ENCODE measurements at places on chromosomes 11 and 22.

GRCh38 chr22:30297276-30297990, 8.1 kb upstream of the CASTOR1 start:
- no peak for DNase-seq

- peak; percentile 96 for DNase-seq
Observed at GRCh38 chr11:4607781-4608666, at the start of gene TRIM68. Gene TRIM68, minus strand, starts transcription at chr11:4608231. Its CDS starts 2,727 bp downstream, at chr11:4605504.

DNA sequence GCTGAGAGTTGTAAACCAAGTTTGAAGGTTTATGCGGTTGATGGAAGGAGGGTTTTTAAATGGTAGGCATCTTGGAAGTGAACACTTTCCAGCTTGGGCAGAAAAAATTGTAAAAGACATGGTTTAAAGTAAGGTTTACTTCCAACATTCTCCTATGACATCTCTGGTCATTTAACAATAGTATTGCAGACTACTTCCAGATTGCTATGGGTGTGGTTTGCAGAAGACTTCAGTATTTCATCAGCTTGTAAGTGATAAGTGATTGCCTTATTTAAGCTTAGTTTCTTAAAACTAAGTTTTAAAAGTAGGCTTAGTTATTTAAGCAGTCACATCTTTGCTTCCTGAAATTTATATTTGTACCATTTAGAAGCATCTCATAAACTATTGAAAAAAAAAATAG, 7.2 kb upstream of the STT3A start:
- no peak for DNase-seq

DNA sequence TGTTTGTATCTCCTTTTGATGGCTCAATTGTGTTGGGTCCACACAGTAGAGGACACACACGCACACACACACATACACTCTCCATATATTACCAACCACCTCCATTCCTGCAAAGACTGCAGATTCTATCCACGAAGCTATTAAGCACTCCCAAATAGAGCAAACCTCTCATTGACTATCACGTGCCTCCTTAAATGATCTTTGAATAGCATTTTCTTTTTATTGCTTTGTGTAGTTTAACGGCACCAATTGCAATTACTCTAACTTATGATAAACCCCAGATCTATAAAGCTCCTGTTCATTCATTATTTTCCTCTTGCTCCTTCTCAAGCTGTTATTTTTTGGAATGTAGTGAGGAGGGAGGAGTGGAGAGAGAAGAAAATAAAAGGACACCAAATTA, 204.7 kb downstream of the ST3GAL4 start:
- DNase-seq, result no peak

DNA sequence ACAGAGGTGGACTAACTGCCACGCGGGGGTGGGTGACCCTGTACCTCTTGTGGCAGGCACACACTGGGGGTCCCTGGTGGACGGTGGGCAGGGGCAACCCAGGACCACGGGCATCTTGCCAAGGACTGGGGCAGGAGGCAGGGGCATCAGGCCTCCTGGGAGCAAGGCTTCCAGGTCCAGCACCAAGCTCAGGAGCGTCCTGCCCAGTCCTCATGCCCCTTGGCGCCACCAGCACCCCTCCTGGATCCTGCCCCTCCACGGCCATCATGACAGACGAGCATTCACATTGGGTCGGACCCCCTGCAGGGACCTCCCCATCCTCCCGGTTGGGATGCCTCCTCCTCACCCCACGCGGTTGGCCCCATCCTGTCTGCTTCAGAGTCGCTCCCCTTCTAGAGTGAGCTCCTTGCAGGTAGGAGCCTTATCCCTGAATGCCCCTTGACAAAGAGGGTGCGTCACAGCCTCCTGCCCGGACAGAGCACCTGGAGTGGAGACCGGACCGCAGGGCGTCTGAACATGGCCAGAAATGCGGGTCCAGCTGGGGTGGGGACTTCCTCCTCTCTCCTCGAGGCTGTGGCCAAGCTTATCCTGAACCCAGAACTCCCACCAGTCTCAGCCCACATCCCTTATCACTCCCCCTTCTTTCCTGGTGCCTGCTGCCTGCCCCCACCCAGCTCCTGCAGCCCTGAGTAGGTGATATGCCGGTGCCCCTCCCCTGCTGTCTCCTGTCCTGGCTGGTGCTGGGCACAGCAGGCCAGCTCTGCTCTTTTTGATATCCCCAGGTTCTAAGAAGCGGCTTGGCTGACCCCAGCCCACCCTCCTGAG, 40.3 kb downstream of the IGF2 start:
- DNase-seq, result no peak

- peak; percentile 84 for DNase-seq
Observed at GRCh38 chr11:19953909-19954308, 206.4 kb downstream of the DBX1 start.

DNA sequence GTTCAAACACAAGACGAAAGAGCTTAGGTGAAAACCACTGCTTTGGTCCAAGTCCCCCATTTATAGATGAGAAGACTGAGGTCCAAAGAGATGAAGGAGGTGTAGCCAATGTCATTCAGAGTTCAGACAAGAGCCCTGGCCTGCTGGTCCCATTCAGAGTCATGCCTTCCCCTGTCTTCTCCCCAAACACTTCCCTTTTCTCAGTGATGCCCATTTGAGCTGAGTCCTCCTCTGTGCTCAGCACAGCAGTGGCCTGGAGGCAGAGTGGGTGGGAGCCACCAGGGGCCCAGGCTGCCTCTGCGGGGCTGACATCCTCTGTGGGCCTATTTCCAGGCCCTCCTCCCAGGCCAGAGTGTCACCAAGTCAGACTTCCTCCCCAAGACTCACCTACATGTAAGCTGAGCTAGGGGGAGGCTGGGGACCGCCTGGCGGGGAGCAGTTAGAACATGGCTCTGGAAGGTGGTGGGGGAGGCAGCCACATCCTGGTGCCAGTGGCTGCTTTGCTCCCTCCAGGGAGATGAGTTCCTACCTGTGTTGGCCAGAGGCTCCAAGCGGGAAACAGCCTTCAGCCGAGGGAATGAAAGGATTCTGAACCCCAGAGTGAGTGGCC, 22.4 kb upstream of the LRRC10B start:
- no peak for DNase-seq

- DNase-seq, result no peak
Observed at GRCh38 chr22:46454504-46455269, 82.7 kb downstream of the CELSR1 start.

GRCh38 chr22:23215294-23216241, 35.3 kb downstream of the BCR start:
- peak; percentile 39 for DNase-seq

DNA sequence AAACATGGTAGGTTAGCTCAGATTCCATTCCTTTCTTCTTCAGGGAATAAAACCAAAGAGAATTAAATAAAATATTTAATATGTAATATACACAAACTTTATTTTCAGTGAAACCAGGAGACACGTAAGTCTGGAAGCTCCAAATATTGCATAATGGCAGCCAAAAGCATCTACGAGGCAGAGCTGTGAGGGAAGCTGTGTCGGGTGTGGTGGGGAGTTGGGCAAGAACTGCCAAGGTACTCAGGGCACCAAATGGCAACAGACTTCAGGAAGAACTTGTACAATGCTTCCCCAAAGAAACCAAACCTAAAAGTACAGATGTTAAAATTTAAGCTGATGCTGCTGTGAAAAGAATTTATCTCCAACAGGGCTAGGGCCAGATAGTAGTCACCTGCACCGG, 47.5 kb upstream of the C11orf87 start:
- no peak for DNase-seq

DNA sequence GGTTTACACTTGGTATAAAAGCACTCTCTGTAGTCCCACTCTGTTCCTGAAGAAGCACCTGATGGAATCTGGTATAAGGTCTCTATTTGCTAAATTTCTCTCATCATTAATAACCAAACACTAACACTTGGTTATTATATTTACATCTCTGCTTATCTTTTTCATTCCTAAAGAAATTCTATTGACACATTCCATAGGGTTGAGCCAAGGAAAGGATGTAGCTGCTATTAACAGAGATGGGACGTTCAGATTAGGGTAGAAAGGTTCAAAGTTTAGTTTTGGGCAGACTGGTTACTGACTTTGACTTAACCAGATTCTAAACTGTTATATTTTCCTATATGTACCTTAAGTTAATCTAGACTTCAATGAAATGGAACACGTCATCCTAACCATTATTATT, 91.5 kb downstream of the RSF1 start:
- no peak for DNase-seq

DNA sequence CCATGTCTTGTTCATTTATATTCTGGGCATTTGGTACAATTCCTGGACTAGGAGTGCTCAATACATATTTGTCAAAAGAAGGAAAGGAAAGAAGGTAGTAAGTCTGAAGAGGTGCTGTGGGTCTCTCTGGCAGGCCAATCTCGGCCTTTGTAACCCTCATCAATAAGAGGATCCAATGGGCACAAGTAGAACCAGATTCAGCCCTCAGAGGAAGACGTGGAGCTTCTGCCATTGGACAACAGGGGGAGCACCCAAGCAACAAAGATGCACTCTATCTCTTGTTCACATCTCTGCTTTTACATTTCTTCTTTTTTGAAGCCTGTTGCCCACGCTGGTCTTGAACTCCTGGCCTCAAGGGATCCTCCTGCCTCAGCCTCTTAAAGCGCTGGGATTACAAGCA, 2.2 kb upstream of the VPS11 start:
- DNase-seq, result peak; percentile 46

DNA sequence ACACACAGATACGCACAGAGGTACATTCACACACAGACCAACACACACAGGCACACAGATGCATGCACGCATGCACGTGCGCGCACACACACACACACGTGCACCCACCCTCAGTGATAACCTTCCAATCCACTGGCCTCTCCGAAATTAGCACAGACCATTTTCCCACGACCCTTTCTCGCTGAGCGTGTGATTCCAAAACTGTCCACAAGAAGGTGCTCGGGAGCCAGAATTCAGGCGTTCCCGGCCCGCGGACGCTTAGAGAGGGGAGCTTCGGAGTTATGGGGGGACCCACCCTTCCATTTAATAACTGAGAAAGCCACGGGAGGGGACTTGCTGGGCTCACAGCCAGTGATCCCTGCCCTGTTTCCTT, 33.8 kb upstream of the SLC35C1 start:
- peak; percentile 16 for DNase-seq

DNA sequence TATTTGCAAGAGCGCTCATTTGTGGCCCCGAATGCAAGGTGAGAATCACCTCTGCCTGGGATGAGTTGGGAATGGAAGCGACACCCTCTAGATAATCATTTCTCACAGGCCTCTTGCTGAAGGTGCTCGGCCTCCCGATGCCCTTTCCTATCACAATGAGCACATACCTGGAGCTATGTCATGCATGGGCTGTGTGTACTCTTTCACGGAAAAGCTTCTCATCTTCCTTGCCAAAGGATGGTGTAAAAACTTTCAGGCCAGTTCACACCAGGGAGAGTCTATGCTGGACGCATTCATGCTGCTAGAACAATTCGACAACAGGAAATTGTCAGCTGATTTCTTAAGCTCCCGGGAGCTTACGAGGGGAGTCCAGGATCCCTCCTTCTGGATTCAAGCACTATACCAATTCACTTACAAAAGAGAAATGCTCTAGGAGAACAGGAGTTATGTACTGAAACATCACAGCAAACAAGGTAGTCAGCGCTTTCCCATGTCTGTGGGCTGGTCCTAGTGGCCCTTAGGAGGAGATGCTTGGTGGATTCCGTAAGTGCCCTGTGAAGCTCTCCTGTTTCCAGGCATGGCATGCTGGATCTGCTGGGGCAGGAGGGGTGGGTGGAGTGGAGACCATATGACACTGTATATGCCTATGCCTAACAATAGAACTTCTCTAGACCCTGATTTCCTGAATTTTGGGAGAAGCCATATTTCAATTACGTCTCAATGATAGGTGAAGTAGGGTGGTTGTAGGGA, 53.1 kb upstream of the B3GAT1 start:
- DNase-seq, result no peak

DNA sequence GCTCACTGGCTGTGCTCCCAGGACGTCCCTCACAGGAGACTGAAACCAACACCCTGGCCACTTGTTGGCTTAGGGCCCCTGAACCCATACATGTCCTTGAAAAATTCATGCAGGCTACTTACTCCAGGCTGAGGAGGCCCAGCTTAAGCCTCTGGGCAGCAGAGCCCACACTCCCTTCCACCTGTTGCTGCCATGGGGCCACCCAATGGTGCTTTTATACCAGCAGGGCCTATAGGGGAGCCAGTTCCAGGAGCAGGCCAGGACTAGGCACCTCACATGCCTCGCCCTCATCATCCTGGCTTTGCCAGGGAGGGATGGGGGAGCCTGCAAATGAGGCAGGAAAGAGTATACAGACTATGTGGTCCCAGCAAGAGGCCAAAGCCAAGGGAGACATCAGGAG, 181.7 kb upstream of the NECTIN1 start:
- no peak for DNase-seq

DNA sequence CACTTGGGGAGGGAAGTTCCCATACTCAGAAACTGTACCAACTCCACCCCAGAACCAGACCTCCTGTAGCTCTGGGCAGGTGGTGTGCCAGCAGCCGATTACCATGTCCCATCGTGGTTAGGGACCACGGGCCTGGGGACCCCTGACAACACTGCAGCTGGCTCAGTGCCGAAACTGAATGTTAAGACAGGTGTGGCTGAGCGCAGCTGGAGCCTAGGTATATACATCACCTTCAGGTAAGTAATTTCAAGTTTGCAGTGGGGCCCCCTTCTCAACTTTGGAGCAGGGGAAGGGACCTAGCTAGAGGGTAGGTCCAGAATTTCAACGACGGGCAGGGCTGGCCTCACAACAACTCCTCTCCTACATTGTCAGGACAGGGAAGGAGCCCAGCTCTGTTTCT, 20.7 kb upstream of the PISD start:
- no peak for DNase-seq

GRCh38 chr22:49825944-49826602, 1.6 kb downstream of the BRD1 start:
- DNase-seq, result peak; percentile 22

- DNase-seq, result no peak
Observed at GRCh38 chr22:20444325-20444724, 6.7 kb upstream of the SCARF2 start.

- DNase-seq, result peak; percentile 56
Observed at GRCh38 chr11:19714387-19715363, 2.0 kb downstream of the NAV2 start.

GRCh38 chr11:124380585-124380984, 3.7 kb downstream of the OR8B2 start:
- DNase-seq, result no peak

- no peak for DNase-seq
Observed at GRCh38 chr11:133895551-133895950, 50.2 kb upstream of the SPATA19 start.

DNA sequence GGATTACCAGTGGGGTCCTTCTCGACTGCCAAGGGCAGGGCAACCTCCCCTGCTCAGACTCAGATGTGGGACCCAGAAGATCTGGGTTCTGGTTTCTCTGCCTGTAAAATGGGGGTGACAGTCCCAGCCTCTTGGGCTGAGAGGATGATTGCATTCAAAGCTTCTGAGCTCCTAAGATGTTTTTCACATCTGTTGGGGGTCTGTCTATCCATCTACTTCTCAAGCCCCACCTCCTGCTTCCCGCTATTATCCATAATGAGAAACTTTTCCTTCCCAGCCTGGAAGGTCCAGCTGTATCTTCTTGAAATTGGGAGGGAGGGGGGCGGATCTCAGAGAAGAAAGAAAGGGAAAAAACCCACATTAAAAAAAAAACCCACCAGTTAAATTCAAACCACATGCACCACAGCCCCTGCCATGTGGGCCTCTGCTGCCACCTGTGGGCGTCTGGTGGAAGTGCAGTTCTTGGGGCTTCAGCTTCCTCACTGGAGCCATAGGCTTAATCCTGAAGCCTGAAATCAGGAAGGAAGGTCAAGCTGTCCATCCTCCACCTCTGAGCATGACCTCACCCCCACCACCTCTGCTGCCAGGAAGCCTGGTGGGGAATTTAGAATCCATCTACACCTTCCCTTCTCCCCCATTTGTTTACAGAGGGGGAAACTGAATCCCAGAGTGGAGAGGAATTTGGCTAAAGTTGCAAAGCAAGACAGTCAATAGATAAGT, 27.3 kb downstream of the ARHGEF17 start:
- DNase-seq, result peak; percentile 84

Data from AG10803 (cell line).